Suppressor macrophage treated with lipopolysaccharide for 1 hour (primary cell): ENCODE measurements at places on chromosomes 5 and 9.

DNA sequence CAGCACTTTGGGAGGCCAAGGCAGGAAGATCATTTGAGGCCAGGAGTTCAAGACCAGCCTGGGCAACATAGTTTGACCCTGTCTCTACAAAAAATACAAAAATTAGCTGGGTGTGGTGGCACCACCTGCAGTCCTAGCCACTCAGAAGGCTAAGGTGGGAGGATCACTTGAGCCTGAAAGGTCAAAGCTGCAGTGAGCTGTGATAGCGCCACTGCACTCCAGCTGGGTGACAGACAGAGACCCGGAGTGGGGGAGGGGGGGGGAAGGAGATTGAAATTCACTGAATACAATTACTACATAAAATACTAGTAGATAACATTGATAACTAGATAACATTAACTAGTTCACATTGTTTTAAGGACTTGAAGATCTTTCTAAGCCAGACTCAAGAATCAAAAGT is 345.6 kb downstream of the BNC2 start:
- DNase-seq, result no peak

GRCh38 chr5:141506381-141507155 is 17.7 kb downstream of the PCDHGC5 start:
- no peak for DNase-seq

GRCh38 chr5:3311433-3311832 is 284.2 kb upstream of the IRX1 start:
- no peak for DNase-seq

GRCh38 chr5:976849-977751 is 31.5 kb upstream of the NKD2 start:
- peak; percentile 16 for DNase-seq

DNA sequence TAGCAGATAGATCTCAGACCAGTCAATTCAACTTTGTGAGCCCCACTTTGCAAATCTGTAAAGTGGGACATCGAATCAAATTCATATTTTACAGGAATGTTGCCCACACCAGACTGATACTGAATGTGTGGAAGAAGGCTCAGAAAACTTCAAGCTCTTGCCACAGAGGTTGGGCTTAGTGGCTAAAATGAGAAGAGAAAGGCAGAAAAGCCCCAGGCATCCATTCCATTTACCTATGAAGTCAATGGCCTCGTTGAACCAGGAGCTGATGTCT is 1.7 kb downstream of the DUSP1 start:
- no peak for DNase-seq

DNA sequence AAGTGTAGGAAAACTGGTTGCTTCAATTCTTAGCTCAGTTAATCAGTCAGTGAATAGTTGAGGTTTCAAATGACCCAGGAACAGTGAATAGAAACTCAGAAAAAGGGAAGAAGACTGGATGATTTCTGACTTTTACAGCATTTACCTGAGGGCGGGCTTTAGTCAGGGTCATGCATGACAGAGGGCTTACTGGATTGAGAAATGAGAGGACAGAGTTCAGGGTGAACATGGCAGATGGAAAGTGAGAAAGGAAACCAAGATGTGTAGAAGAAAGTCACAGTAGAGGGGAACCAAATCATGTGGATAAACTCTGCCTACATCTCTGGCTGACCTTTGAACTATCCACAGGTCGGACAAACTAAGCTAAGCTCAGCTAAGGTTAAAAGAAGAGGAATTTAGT is 596.0 kb downstream of the SEMA5A start:
- no peak for DNase-seq

- peak; percentile 75 for DNase-seq
These were observed 47.2 kb downstream of the GPBP1 start for GRCh38 chr5:57221049-57221568.

DNA sequence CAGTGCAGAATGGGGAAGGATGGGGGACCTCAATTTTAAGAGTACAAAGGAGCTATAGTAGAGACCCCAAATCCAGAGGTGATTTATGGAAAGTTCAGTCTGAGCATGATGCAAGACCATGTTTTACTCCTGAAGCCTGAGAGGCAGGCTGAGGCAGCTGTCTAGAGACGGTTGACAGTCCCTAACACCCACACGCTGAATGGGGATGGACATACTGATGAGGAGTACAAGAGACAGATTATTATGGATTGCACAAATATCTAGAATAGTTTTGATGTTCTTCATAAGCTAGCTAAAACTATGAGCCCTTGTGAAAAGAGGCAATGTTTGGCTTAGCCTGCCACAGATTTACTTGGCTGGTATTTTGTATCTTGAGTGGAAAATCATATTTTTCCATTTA is 64.5 kb downstream of the PRR16 start:
- no peak for DNase-seq

- no peak for DNase-seq
These were observed 11.5 kb downstream of the EGFL7 start for GRCh38 chr9:136673975-136674785.

- DNase-seq, result no peak
These were observed 34.9 kb downstream of the SPRY4 start for GRCh38 chr5:142289708-142290576.

DNA sequence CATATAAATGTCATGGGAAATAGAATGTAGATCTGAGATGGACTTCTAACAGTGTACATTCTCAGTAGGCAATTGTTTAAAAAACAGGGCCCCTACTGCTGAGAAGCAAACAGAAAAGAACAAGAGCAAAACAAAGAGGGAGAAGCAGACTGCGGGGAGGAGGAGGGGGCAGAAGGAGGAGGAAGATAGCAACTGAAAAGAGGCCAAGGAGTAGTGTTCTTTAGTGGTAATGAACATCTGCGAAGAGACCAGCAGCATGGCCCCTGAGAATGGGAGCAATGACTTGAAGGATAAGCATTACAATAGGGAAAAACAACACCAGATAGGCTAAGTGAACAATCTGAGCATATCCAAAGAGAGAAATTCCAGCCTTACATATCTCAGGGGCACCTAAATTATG is 36.8 kb downstream of the HAPLN1 start:
- no peak for DNase-seq

- DNase-seq, result no peak
These were observed 212.2 kb downstream of the CHSY3 start for GRCh38 chr5:130116462-130116861.
